ENCODE measurements at places on chromosomes 2 and 18.
A peak's percentile ranks its signal among the peaks of the same experiment; 100 is the strongest.

GRCh38 chr18:57436191-57436964 is 1.2 kb downstream of the ONECUT2 start:
- DNase-seq, result no peak

DNA sequence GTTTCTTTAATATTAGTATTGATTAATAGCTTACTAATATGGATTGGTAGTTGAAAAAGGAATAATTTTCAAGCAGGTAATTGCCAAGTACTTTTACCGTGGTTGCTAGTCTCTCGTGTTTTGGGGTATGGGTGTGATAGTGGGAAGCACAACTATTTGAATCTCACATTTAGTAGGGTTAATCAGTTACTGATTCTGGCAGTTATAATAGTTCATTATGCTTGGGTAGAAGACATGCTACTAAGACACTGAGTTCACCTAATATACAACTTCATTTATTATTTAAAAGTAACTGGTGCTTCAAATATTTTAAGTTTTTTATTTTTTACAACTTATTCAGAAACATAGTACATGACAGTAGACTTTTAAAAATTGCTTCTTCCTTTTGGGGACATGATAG is 33.5 kb downstream of the SOCS6 start:
- DNase-seq, result no peak

- peak; percentile 52 for DNase-seq
These were observed 39.8 kb upstream of the TMEM178A start for GRCh38 chr2:39625927-39626270.

GRCh38 chr2:120952318-120952717 is 216.7 kb downstream of the GLI2 start:
- no peak for DNase-seq

DNA sequence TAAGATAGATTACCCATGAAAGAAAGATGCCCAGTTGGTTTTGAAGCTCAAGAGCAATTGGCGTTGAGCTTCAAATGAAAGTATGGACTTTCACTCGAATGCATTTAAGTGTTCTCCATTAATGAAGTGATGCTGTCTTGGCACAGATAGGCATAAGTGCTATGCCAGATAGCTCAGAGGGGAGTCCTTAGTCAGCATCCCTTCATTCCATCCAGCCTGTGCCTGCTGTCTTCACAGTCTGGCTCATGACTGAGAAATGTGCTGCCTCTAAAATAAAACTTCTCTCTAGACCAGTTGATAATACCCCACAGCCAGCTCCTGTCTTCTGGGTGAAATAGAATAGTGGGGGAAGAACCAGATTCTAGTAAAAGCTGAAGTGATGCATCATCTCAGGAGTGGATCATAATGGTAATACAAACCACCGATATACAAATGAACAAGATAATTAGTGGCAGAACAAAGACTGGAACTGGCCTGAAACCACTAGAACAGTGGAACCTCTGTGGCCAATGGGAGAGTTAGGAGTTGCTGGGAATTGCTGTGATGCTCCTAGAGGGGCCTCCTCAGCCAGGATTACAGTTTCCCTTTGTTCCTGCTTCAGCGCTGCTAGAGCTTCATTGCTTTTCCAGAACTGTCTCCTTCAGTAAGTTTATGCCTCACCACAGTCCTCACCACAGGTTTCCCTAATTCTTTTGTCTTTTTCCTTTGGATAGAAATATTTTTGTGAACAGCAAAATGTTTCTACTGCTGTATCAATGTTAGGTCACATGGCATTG is 359.3 kb downstream of the KIAA1328 start:
- DNase-seq, result no peak

GRCh38 chr2:84880395-84880644 is 564 bp downstream of the TRABD2A start:
- no peak for DNase-seq

- DNase-seq, result peak; percentile 31
These were observed 410.1 kb upstream of the TCF4 start for GRCh38 chr18:55998071-55998522.

DNA sequence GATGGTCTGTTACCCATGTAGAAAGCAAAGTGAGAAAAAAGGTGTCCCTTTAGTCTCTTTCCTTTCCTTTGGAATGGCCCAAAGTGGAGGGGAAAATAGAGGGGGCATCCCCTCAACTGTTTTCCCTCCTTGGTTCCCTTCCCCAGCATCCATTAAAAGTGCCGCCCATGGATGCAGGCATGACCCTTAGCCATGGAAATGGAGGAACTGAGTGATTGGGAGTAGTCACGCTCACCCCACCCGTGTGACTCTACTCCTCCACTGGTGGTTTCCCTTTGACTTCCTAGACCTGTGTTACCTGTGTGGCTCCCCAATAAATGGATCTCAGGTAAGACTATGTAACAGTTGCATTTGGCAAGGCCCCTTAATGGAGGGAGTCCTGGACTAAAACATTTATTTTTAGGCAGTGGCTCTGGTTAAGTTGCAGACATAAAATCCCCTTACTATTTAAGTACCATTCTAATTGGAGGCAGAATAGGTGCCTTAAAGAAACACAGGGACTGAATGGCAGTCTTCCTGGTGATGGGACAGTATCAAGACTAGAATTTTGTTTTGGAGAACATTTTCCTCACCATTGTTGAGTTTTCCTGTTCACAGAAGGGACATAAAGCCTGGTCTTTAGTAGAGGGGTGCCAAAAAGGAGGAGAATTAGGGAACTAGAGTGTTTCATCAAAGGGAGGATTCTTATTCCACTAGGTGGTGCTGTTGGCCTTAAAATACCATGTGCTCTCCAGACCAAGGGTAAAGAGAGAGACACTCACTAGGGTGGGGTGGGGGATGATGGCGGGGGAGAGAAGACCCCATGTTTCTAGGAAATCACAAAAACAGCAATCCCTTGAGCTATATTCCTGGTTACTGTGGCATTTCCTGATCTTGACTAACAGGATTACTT is 25.7 kb upstream of the PLA2R1 start:
- DNase-seq, result no peak

- peak; percentile 77 for DNase-seq
These were observed 70.6 kb upstream of the ITGB6 start for GRCh38 chr2:160270571-160271113.

DNA sequence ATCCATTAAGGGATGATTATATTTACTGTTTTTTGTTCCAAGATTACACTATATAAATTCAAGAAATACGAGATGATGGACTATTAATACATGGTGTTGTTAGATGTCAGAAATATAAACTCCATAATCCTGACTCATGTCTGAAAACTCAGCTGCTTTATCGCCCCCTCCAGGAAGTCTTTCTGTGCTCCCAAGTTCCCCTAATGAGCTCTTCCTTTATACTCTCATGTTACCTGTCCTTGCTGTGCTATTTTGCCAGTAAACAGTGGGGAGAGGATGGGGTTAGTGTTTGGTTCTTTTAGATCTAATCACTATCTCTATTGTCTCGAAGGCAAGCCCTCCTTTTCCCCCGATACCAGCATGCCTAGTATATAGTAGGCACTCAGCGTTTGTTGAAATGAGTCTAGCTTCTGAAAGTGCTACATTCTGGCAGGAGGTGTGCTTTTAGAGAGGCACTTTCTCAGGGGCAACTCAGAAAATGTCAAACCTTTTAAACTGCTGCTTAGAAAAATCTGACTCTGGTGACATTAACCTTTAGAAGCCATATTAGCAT is 21.4 kb upstream of the BARD1 start:
- DNase-seq, result peak; percentile 59

DNA sequence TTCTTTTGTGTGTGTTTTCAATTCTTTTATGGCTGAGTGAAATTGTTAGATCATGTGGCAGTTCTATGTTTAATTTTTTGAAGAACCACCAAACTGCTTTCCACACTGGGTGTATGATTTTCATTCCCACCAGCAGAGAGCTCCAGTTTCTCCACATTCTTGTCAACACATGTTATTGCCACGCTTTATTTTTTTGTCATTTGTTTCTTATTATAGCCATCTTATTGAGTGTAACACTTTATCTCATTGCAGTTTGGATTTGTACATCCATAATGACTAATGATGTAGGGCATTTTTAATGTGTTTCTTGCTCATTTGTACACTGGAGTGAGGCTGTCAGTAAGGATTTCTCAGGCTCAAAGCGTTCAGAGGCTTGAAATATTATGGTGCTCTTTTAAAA is 184.2 kb downstream of the PIEZO2 start:
- DNase-seq, result no peak

- DNase-seq, result no peak
These were observed 370 bp upstream of the ZNF804A start for GRCh38 chr2:184598002-184598315.

- no peak for DNase-seq
These were observed 28.8 kb upstream of the NEDD4L start for GRCh38 chr18:58015065-58015780.

- no peak for DNase-seq
These were observed 557.7 kb upstream of the CHAC2 start for GRCh38 chr2:53209679-53210458.

DNA sequence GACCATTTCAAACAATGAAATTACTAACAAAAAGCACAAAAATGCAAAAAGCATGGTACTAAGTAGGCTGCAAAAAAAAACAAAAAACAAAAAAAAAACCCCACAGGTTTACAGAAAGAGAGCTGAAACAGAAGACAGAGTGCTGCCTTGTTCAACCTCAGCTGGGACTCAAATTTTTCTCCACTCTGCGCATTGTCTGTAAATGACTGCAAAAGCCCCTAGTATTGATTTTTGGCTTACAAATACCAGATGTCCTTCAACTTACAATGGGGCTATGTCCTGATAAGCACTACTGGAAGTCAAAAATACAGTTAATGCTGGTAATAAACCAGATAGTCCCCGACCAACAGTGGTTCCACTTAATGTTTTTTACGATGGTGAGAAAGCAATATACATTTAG is 42.2 kb downstream of the UBE2E3 start:
- no peak for DNase-seq

DNA sequence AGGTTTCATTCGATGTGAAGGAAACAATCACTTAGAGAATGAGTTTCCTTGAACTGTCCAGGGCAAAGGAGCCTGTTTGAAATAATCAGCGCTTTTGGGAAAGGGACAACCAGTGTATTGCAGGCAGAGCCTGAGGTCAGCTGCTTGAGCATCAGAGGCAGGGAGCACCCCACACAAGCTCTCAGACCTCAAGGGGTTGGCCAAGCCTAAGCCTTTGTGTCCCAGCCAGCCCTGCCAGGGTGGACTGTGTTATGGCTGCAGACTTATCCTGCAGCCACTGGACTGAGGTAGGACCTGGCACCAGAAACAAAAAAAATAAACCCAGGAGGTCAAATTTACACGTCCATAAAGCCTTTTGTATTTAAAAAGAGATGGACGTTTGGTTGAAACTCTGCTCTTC is 228.3 kb downstream of the SEPTIN10 start:
- no peak for DNase-seq

GRCh38 chr2:56088411-56088810 is 95.4 kb upstream of the CCDC85A start:
- DNase-seq, result no peak

GRCh38 chr2:197461057-197461456 is 7.7 kb downstream of the COQ10B start:
- peak; percentile 23 for DNase-seq

GRCh38 chr2:68292108-68292710 is 27.5 kb downstream of the CNRIP1 start:
- DNase-seq, result peak; percentile 49

DNA sequence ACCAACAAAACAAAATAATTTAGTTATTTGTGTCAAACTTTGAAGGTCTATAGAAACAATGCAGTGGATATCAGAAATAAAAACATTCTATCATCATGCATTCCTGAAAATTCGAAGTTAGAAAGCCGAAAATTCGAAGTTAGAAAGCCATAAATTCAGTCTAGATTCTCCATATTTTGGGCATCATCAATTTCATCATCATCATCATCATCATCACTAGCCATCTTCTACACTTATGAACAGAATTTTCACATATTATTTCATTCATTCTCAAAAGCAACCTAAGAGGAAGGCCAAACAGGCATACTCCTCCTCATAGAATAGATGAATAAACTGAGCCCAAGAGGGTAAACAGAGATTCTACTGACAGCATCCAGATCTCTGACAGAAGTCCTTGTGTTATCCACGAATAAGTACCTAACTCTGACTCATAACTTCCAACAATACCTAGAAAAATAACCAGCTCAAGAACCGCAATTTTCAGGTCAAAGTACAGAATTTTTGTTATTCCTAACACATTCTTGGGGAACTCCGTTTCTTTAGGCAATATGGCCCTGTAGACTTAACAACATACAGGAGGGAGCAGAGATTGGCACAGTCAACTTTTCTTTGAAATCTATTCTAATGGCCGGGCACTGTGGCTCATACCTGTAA is 84.7 kb downstream of the TCF4 start:
- no peak for DNase-seq

DNA sequence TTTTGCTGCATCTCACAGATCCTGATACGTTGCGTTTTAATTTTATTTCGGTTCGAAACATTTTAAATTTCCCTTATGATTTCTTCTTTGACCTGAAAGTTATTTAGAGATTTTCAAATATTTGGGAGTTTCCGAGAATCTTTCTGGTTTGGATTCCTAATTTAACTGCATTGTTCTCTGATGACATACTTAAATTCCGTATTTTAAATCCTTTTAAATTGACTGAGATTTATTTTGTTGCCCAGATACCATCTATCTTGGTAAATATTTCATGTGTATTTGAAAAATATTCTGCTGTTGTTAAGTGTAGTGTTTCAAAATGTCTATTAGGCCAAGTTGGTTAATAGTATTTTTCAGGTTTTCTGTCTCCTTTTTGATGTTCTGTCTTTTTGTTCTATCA is 37.7 kb downstream of the MROH2A start:
- DNase-seq, result no peak

GRCh38 chr2:136132825-136133155 is 14.8 kb upstream of the CXCR4 start:
- DNase-seq, result no peak

DNA sequence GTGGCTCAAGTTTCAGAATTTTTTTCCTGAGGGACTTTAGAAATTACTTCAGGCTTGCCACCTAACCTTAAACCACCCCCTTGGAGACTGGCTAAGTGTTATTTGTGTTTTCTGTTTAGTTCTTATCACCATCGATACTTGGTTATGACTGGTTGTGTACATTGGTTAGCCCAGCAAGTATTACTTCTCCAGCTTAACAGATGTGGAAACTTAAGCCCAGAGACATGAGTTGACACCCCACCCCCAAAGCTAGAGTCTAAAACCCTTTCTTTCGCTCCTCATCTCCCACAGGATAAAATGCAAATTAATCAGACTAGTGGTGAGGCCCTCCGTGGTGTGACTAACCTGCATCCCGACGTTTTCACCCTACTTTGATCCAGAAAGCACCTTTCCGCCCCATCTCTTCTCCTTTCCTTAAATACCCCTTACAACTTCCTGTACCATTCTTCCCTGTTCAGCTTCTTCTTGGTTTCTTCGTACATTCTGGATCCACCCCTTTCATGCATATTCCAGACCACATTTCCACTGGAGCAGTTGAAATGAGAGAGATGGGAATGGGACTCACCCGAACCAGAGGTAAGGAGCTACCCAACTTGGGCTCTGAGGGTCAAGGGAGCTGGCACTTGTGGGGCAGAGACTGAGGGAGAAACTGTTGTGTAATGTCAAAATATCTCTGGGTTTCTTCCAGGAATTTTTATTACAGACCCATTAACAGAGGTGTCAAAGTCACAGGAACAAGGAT is 819 bp upstream of the MAP3K2 start:
- peak; percentile 72 for DNase-seq

- peak; percentile 39 for DNase-seq
These were observed 50.6 kb upstream of the TFCP2L1 start for GRCh38 chr2:121335294-121336290.
